ENCODE measurements at places on chromosomes 6 and 20.

- H3K27ac ChIP-seq, result no peak overlapping the region
- peaks cover 29% of the 10 kb centered on the region for H3K27me3 ChIP-seq
- no peak for DNase-seq
Observed at GRCh38 chr6:155461556-155461955, 5.9 kb upstream of the NOX3 start.

DNA sequence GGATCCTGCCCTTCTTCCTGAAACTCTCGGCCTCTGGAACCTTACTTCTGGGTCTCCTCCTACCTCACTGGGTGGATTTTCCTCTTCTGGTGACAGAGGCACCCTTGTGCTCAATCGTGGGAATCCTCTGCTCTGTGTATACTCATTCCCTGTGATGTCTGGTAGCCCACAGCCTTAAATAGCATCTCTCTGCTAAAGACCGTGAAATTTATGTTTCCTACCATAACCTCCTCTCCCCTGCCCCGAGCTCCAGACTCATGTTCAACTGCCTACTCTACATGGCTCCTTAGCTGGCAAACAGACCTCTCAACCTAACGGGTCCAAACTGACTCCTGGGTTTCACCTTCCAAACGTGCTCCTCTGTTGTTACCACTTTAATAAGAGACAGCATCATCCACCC lies 9.9 kb downstream of the MMP9 start:
- H3K27ac ChIP-seq, result no peak overlapping the region
- H3K4me1 ChIP-seq, result peaks cover 33% of the 10 kb centered on the region
- no peak overlapping the region for H3K4me3 ChIP-seq
- no peaks in the 10 kb centered on the region for H3K36me3 ChIP-seq

GRCh38 chr20:63330940-63331339 lies 30.2 kb downstream of the CHRNA4 start:
- no peak overlapping the region for H3K27ac ChIP-seq
- no peak for DNase-seq

GRCh38 chr6:75532521-75532920 lies 38.9 kb upstream of the FILIP1 start:
- no peak overlapping the region for H3K4me3 ChIP-seq
- H3K27me3 ChIP-seq, result peaks cover 29% of the 10 kb centered on the region
- no peaks in the 10 kb centered on the region for H3K36me3 ChIP-seq
- DNase-seq, result no peak
- no peak overlapping the region for H3K27ac ChIP-seq

GRCh38 chr20:63252284-63252711 lies 2.0 kb downstream of the NKAIN4 start:
- H3K27me3 ChIP-seq, result peaks cover 57% of the 10 kb centered on the region
- no peak overlapping the region for H3K27ac ChIP-seq
- no peaks in the 10 kb centered on the region for H3K36me3 ChIP-seq
- no peaks in the 10 kb centered on the region for H3K4me1 ChIP-seq
- no peak overlapping the region for H3K4me3 ChIP-seq

DNA sequence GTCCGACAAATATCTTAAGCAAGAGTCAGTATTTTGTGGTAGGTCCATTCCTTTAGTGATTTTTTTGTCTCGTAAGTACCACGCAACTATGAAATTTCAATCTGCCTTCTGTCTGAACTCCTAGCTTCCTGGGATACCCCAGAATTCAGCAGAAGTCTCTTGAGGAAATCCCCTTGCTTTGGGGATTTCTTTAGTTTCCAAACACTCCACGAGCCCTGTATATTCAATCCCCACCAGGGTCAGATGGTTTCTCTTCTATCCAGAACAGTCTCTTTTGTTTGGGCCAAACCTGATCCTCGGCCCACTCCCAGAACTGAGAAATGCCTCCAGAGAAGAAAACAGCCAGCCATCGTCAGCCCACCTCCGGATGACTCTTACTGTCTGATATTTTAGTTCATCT lies 113.0 kb downstream of the CHD6 start:
- DNase-seq, result no peak
- no peak overlapping the region for H3K4me3 ChIP-seq
- H3K4me1 ChIP-seq, result peaks cover 2% of the 10 kb centered on the region
- no peaks in the 10 kb centered on the region for H3K27me3 ChIP-seq
- peaks cover 17% of the 10 kb centered on the region for H3K36me3 ChIP-seq
- no peak overlapping the region for H3K27ac ChIP-seq
